ENCODE measurements at places on chromosomes 2 and 18.

DNA sequence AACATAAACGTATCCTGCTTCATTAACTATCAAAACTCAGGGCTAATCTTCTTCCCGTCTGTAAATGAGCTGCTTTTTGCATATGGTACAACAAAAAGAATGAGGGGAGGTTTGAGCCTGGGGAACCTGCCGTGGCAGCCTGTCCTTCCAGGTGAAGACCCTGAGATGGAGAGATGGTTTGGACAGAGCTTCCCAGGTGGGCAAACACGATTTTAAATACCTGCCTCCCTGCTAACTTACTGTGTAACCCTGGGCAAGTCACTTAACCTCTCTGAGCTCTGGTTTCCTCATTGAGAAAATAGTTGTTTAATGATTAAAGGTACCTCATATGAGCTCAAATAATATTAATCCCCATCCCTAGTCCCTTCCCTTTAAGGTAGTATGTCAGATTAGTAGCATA lies 9.0 kb downstream of the EMX1 start:
- DNase-seq, result no peak

- DNase-seq, result no peak
Observed at GRCh38 chr18:58254873-58255511, 211.0 kb downstream of the NEDD4L start.

DNA sequence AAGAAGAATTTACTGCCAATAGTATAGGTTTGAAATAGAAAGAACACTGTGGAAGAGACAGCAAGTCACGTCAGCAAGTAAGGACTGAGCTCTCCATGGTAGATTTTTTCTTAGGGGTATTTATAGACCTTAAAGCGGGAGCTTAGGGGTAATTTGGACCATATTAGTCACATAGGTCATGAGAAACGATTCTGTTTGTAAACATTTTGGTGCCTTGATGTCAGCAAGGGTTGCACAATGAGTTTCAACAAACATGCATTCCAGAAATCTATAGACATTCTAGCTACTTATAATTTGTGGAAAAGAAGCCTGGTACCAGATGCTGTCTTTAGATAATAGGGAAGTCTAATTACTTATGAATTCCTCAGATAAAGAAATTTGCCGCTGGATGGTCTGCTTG lies 624.7 kb downstream of the TDRD15 start:
- DNase-seq, result no peak

DNA sequence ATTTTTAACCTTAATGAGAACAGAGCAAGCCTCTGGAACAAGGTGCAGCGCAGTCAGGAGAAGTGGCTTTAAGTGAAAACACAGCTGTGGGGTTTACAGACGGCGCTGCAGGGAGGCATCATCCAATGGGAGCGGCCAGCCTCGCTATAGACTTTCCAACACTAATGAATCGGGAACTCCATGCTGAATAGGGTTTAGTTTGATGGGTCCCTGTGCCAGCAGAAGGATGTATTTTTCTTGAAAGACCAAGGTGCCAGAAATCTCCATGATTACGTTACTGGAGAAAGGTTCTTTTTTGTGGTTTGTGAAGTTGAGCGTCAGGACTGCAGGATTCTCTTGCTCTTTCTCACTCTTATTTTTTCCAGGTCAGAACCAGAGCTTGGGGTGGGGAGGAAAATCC lies 87.9 kb upstream of the ALPP start:
- DNase-seq, result no peak

DNA sequence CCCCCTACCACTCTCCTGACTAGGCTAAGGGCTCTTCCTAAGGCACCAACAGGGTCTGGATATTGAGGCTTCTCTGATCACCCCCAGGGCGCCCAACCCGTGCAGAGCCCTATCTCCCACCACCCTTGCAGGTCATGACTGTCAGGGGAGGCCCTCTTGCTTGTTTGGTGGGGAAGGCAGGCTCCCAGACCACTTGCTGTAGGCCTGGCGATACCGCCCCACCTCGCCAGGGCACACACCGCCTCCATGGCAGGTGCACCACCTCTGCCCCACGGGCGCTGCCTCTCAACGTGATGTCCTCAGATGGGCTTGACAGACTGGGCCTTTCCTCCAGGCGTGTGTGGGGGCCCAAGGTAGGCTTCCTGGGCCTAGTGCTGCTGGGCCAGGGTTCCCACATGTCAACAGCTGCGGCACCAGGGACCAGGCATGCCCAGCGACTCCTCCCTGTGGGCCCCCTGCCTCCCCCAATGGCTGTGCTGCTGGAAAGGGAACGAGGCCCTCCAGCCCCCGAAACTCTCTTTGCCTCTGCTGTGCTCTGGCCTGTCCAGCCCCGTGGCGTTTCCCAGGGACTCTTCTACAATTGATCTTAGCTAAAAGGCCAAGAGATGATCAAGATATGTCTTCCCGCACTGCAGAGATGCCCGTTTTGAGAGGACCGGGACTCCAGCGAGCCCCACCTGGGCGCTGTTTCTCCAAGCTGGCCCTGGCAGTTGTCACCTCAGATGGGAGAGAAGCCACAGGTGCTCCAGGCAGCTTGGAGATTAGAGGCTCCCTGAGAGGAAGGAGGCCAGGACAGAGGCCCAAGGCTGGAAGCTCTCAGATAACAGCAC lies 7.5 kb downstream of the NPPC start:
- DNase-seq, result no peak

Measured in GM04503 (cell line).